Caco-2 (cell line): ENCODE measurements at places on chromosomes 2 and 18. TPM values are rescaled to one million over a fixed set of nuclear protein-coding genes. Genes with fewer than 3 reads are reported as not detected.

DNA sequence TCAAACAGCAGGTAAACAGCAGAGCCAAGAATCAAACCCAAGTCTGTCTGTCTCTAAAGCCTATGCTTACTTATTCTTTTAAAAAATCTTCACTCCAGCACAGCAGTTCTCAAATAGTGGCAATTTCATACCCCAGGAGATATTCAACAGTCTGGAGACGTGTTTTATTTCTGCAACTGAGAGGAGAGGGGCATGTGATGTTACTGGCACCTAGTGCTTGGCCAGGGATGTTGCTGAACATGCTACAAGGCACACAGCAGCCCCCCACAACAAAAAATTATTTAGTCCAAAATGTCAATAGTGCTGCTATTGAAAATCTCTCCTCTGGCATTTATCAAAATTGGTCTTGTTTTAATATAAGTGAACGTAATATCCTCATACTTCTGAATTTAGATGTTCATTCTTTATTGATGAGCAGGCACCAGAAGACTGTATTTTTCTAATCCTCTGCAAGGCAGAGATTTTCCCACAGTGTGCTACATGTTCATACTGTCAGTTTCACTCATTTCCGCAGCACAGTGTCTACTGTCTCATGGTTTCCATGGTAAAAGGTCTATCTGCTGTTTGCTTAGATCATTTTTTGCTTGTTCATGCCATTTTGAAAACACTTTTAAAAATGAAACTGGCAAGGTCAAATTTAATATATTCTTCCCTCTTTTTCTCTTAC, 90.5 kb downstream of the LRATD1 start:
- no peak overlapping the region for H3K27ac ChIP-seq
- no peaks in the 10 kb centered on the region for H3K36me3 ChIP-seq
- no peaks in the 10 kb centered on the region for H3K27me3 ChIP-seq

The G6PC2 gene
- total RNA-seq, result not detected in 2 replicates

DNA sequence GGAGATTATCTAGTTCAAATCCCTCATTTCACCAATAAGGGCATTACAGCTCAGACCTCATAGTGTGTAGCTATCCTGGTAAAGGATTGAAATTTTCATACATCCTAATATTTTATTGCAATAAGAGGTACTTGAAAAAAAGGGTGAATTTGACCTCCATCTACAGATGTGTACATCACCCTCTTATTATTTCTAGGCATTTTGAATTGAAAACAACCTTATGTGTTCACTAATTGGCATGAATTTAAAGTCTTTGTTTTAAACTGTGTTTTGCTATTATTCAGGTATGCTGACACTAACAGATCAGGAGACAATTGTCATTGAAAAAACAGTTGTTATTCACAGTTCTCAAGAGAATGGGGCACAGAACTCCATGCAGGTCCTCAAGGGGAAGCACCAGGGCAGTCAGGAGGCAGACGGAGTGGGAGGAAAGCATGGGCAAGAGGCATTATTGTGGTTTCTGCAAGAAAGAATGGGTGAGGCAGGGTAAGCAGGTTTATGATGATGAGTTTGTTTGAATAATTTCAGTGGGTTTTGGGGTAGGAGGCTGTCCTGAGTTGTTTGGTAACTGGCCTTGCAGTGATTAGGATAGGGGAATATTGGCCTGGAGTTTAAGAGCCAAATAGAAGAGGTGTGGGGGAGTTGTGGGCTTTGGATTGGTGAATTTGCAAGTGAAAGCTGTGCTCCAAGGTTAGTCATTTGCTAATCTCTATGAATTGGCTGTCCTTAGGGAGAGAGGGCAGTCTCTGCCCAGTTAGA, 194.6 kb downstream of the GPD2 start:
- no peaks in the 10 kb centered on the region for H3K36me3 ChIP-seq
- DNase-seq, result no peak
- no peak overlapping the region for H3K4me3 ChIP-seq
- H3K27me3 ChIP-seq, result no peaks in the 10 kb centered on the region

DNA sequence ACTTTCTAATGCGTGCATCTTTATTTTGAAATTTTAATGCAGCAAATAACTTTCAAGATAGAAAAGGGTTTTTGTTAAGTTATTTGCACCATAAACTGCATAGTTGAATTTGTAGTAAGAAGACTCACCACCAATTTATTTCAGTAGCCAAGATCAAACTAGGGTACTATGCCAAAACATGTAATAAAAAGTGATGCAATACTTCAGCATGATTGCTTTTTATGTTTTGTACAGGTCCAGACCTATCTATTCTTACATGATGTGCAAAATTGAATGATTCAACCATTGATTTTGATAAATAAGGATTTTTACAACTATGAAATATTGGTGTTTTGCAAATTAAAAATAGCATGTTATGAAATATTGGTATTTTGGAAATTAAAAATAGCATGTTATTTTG, 26.7 kb downstream of the AGPS start:
- H3K36me3 ChIP-seq, result no peaks in the 10 kb centered on the region
- peaks cover 34% of the 10 kb centered on the region for H3K4me1 ChIP-seq
- H3K27me3 ChIP-seq, result no peaks in the 10 kb centered on the region
- H3K27ac ChIP-seq, result peak overlapping the region; percentile 53

GRCh38 chr2:106944215-106944614, 58.2 kb upstream of the ST6GAL2 start:
- no peaks in the 10 kb centered on the region for H3K36me3 ChIP-seq
- no peak for DNase-seq
- H3K4me3 ChIP-seq, result no peak overlapping the region

GRCh38 chr18:58640428-58640805, 11.5 kb upstream of the ALPK2 start:
- H3K4me3 ChIP-seq, result no peak overlapping the region
- H3K27me3 ChIP-seq, result no peaks in the 10 kb centered on the region
- H3K27ac ChIP-seq, result no peak overlapping the region
- no peak for DNase-seq
- no peaks in the 10 kb centered on the region for H3K4me1 ChIP-seq
- H3K36me3 ChIP-seq, result no peaks in the 10 kb centered on the region

The SCG2 gene
- total RNA-seq, result 0.35 and 0.41 TPM in 2 replicates

The ALPG gene
- total RNA-seq, result 1.9 and 2.5 TPM in 2 replicates

The CGREF1 gene
- 4.4 and 5.0 TPM in 2 replicates for total RNA-seq

The POTEI gene
- total RNA-seq, result 7.0 and 7.3 TPM in 2 replicates

The ARHGAP28 gene
- 92.2 and 118 TPM in 2 replicates for total RNA-seq

GRCh38 chr2:54073796-54074195, 41.6 kb upstream of the ACYP2 start:
- H3K27ac ChIP-seq, result no peak overlapping the region
- no peaks in the 10 kb centered on the region for H3K27me3 ChIP-seq
- no peak overlapping the region for H3K4me3 ChIP-seq
- no peaks in the 10 kb centered on the region for H3K4me1 ChIP-seq
- H3K36me3 ChIP-seq, result no peaks in the 10 kb centered on the region

DNA sequence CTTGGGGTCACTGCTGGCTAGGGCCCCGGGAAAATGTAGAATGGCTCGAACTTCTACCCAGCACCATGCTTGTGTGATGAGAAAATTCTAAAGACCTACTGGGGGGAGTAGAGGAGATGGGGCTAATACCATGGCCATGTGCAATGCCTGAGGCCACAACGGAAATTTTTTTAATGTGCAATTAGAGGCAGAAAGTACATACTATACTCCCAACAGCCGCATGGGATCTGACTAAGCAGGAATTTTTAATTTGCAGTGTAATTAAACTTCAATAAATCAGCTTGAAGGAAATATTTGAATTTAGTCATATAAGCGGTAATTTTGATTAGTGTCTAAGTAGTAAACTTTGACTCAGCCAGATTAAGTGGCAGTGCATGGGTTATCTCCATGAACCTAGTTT, 53.2 kb upstream of the CNGA3 start:
- H3K4me1 ChIP-seq, result no peaks in the 10 kb centered on the region
- no peak overlapping the region for H3K27ac ChIP-seq
- H3K36me3 ChIP-seq, result no peaks in the 10 kb centered on the region
- DNase-seq, result no peak
- no peak overlapping the region for H3K4me3 ChIP-seq

The LOXL3 gene
- total RNA-seq, result 13.8 and 15.9 TPM in 2 replicates

DNA sequence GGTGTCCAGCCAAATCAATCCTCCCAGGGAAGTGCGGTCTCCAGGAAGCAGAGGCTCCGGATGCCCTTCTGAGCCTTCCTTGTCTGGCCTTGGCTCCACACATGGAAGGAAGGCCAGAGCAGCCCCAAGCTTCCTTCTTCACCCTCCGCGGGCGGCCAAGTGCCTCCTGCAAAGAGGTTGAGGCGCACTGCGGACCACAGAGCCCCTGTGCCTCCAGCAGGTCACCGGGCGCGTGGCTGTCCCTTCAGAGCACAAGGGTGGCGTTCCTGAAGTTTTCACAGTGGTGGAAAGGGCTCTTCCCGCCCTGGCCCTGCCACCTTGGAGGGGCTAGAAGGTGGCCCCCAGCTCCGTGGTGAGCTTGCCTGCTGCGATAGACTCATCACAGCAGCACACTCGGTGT, 175.9 kb upstream of the RAB12 start:
- H3K4me3 ChIP-seq, result no peak overlapping the region
- no peaks in the 10 kb centered on the region for H3K36me3 ChIP-seq
- H3K27me3 ChIP-seq, result no peaks in the 10 kb centered on the region
- no peaks in the 10 kb centered on the region for H3K4me1 ChIP-seq
